Left renal pelvis (tissue), 4 donors: ENCODE measurements at places on chromosomes 3 and 15. TPM values are rescaled to one million over a fixed set of nuclear protein-coding genes. Genes with fewer than 3 reads are reported as not detected.

DNA sequence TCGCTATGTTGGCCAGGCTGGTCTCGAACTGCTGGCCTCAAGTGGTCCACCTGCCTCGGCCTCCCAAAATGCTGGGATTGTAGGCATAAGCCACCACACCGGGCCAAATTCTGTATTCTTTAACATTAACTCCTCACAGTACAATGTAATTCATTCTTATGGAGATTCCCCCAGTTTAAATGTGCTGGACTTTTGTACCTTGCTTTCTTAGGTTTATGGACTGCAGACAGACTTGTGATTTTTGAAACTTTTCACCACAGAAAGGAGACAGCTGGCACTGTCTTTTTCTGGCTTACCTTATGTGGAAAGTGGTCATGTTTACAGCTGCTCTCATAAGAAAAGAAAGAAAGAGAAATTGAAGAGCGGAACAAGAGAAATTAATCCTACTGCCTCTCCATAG lies 103.8 kb downstream of the IQCH start:
- no peak for DNase-seq

HAPLN3 gene
- polyA plus RNA-seq = 2.6 TPM

CPLX3 gene
- not detected for polyA plus RNA-seq

PROK2 gene
- polyA plus RNA-seq = not detected

DNA sequence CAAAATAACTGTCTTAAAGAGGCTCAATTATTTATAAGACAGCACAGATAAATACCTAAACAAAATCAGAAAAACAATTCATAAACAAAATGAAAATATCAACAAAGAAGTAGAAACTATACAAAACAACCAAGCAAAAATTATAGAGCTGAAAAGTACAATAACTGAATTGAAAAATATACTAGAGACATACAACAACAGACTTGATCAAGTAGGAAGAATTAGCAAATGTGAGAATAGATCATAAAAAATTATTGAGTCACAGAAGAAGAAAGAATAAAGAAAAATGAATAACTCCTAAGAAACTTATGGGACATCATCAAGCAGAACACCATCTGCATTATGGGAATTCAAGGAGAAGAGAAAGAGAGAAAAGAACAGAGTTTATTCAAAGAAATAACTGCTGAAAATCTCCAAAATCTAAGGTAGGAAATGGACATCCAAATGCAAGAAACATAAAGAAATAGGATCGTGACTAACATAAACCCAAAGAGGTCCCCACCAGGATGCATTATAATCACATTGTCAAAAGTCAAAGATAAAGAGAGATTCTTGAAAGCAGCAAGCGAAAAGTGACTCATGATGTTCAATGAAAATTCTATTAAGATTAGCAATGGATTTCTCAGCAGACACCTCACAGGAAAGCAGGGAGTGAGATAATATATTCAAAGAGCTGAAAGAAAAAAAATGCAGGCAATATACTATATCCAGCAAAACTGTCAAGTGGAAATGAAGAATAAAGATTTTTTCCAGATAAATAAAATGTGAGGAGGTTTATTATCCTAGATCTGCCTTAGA lies 85.9 kb downstream of the DCLK3 start:
- no peak for DNase-seq

KLF15 gene
- polyA plus RNA-seq = 10.1 TPM

GRCh38 chr3:58025837-58026569 lies 17.8 kb downstream of the FLNB start:
- no peak for DNase-seq

RLBP1 gene
- polyA plus RNA-seq = not detected
